ENCODE measurements at places on chromosomes 5 and 9.

- peak; percentile 40 for DNase-seq
These were observed 4.6 kb upstream of the FEM1C start for GRCh38 chr5:115549154-115549553.

DNA sequence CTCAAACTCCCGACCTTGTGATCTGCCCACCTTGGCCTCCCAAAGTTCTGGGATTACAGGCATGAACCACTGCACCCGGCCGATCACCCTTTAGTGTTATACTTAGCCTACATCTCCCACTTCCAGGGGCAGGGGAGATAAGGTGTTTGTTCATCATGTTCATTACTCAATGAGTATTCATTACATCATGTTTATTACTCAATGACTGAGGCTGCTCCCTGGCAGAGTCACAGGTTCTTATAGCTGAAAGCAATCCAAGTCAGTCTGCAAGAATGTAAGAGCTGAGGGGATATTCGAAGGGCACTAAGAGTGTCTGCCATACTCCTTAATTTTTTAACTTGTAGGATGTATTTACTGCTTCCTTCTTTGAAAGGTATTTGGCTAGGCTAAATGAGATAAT, 214.2 kb downstream of the SPATA31D1 start:
- peak; percentile 45 for DNase-seq

DNA sequence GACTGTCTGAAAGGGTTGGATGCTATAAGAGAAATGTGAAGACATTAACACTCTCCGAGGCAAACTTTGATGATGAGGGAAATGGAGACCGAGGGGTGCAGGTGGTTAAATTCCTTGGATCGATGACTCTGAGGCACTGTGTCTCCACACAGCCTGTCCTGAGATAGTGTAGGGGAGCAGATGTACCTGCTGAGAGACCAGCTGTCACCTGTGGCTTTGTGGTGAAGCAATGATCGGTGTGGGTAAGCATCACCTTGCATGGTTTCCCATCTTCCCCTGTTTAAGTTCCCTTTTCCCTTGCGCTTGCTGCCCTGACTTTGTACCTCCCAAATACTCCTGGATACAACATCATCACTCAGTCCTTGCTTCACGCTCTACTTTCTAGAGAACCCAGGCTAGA, 9.8 kb upstream of the MIER3 start:
- no peak for DNase-seq

GRCh38 chr5:18932081-18932480, 1055.9 kb downstream of the CDH18 start:
- no peak for DNase-seq

GRCh38 chr5:80124121-80124918, 89.2 kb downstream of the THBS4 start:
- no peak for DNase-seq

DNA sequence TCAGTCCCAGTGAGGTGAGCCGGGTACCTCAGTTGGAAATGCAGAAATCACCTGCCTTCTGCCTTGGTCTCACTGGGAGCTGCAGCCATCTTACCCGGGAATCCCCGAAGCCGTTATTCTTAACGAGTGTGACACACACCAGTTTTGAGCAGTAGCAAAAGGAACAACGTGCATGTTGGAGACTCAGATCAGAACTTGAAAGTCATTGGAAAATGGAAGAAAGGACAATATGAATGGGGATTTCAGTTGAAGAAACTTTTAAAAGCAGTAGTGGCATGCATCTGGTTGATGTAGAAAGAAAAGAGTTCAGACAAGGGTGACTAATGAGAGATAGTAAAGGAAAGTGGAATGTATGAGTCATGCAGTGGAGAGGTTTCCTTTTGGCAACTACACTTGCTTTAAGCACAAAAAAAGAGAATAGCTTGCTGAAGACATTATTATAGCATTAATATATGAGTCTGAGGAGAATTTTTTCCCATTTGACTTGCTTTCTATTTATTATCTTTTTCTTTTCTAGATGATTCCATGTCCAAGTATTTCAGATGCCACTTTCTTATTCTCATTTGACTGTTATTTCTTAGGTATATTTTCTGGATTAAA, 44.4 kb upstream of the ANKDD1B start:
- DNase-seq, result peak; percentile 92

- DNase-seq, result no peak
These were observed 227.3 kb downstream of the MCTP1 start for GRCh38 chr5:95057615-95058014.

- DNase-seq, result no peak
These were observed 723.8 kb upstream of the EDIL3 start for GRCh38 chr5:85108471-85108870.

GRCh38 chr5:18375641-18376040, 741.4 kb downstream of the TAF11L14 start:
- no peak for DNase-seq

DNA sequence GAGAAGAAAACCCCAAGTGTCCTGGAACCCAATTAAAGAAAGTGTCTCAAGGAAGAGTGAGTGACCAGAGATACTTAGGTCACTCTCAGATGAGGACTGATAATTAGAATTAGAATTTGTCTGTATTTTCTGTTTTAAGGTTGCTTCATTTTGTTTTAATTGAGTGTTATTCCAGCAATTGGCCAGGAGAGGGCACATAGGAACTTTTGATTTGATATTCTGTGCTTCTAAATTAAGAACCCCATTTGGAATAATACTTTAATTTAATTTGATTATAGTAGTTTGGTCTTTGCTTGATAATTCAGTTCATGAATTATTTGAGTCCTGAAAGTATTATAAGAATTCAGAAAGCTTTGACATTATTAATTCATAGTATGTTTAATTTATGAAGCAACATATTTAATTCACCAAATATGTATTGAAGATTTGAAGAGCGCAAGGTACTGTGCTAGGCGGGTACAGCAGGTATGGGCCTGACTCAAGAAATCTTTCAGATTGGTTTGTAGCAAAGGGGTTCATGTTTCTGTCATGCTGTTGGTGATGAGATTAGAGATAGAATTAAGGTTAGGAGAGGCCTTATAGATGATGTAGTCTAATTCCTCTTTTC, 4.9 kb downstream of the MRPL22 start:
- DNase-seq, result peak; percentile 24

GRCh38 chr9:89475891-89476440, 21.9 kb downstream of the SEMA4D start:
- no peak for DNase-seq

GRCh38 chr5:61910771-61911170, 395.2 kb upstream of the KIF2A start:
- peak; percentile 20 for DNase-seq

DNA sequence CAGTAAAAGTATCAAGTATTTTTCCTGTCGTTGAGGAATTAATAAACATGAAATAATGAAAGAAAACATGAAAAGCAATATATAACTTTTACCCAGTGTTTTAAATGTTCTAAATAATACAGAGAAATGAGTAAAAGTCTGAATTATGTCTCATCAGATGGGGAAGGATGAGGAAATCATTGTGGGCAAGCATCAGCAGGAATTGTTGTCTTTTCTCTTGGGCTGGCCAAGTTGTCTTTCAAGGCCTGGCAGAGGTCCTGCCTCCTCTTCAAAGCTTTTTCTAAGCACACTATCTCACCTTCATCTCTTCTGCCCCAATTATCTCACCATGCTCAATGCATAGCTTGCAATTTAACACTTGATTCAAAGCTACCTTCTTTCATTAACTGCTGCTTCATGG, 41.9 kb downstream of the MOCS2 start:
- no peak for DNase-seq

GRCh38 chr5:55370291-55370925, 62.6 kb downstream of the MTREX start:
- no peak for DNase-seq

DNA sequence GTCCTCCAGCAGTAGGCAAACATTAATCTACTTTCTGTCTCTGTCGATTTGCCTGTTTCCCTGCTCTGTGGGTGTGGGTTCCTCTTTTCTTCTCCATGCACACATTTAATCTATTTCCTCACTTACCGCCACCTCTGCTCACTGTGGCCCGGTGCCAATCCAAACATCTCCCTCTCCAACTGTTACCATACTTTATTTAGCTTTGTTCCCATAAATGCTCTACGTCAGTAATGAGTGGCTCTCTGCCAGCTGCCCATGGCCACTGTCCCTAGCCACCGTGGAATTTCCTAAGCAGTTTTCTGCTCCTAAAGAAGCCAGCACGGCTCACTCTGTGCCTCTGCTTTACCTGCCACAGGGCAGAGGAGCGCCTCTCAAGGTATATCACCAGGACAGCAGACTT, 19.5 kb upstream of the GOLPH3 start:
- peak; percentile 93 for DNase-seq

GRCh38 chr5:55418994-55419968, 111.5 kb downstream of the MTREX start:
- DNase-seq, result peak; percentile 25

DNA sequence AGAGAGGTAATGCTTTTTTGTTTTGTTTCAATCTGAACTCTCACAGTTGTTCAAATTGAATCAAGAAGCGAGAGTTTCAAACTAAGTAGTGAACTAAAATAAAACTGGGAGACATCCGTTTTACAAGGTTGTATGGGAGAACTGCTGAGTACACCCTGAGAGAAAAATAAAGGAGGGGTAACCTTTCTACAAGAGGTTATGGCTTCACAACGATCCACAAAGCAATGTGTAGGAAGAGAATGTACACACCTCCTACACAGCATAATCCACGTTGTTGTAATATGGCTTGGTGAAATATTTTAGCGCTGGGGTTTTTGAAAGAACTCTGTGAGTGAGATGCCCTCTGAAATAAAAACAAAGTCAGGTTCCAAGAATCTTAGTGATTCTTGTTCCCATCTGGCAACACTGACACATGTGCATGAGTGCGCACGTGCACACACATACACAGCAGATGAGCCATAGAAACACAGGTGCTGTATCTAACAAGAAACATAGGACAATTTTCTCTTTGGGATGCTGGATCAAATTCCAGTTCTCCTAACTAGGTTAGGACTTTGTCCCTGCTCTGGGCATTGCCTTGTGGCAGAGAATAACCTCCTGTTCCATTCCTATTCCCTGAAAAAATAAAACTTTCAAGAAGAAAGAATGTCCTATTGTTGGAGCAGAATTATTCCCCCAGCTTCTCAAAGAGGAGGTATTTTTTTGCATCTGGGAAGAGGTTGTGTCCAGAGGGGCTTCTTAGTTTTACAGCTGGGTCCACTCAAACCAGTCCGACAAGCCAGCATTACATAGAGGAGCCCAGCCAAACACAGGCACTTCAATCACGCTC, 94.5 kb upstream of the EFNA5 start:
- DNase-seq, result no peak

GRCh38 chr9:121708768-121709488, 57.5 kb downstream of the DAB2IP start:
- no peak for DNase-seq

- DNase-seq, result no peak
These were observed 44.2 kb upstream of the NOTCH1 start for GRCh38 chr9:136589766-136590763.

GRCh38 chr5:100900142-100900795, 2.8 kb downstream of the ST8SIA4 start:
- DNase-seq, result peak; percentile 32

- DNase-seq, result no peak
These were observed 22.3 kb downstream of the FABP6 start for GRCh38 chr5:160251406-160252155.

DNA sequence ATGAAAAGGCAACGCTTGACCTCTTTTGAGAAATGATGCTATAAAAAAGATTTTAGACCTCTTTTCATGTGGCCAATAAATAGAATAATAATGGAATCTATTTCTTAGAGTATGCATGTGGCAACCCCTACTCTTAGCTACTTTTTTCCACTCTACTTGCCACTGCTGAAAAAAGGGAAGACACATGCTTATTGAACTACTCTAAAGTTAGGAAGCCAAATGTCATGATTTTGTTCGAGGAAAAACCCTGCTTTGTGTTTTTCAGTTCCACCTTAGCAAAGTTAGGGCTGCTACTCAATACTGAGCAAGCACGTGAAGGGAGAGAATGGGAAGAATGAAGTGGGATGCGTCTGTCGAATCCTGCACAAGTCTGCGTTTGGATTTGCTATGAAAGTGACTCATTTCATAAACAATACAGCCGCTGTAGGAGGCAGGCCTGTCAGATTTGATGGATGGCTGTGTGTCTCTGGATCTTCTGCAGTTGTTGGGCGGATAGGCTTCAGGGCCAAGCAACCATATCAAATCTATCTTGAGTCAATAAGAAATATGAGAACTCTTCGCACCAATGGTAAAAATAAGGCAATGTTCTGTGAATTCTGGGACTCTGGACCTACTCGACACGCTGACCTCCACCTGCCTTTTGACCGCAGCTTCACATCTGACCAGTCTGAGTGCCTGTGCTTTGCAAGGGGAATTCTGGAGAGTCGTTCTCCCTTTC, 333.6 kb downstream of the PIK3R1 start:
- DNase-seq, result peak; percentile 97

DNA sequence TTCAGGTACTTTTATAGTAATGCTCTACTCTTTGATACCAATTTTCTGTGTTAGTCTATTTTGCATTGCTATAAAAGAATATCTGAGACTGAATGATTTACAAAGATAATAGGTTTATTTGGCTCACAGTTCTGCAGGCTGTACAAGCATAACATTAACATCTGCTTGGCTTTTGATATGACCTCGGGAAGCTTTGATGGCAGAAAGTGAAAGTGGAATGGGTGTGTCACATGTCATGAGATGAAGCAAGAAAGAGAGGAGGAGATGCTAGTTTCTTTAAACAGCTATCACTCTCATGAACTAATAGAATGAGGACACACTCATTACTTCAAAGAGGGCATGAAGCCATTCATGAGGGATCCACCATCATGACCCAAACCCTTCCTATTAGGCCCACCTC, 270.9 kb upstream of the IL12B start:
- DNase-seq, result no peak

- DNase-seq, result no peak
These were observed 472.1 kb downstream of the DMRT2 start for GRCh38 chr9:1522219-1522767.

GRCh38 chr9:127650518-127650917, 38.4 kb downstream of the STXBP1 start:
- no peak for DNase-seq

- DNase-seq, result no peak
These were observed 188.8 kb downstream of the MRPS30 start for GRCh38 chr5:44997506-44997905.

DNA sequence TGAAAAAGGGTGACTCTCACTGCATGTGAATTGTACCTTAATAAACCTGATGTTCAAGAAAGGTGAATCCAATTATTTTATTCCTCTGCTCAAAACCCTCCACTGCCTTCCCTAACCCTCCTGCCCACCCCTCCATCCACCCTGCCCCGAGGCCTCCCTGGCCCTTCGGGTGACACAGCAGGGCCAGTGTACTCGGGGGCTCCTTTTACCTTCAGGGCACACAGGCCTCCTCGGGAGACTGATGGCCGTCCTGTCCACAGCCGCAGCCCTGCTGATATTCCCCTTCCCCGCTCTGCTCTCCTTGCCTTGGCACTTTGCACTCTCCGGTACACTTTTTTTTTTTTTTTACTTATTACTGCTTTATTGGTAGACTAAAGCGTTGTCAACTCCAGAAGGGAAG, 234.0 kb downstream of the CACNA1B start:
- DNase-seq, result no peak

GRCh38 chr5:76861612-76862011, 11.8 kb downstream of the S100Z start:
- peak; percentile 49 for DNase-seq

Data from M059J (cell line).